ENCODE measurements at places on chromosomes 1 and 21.

DNA sequence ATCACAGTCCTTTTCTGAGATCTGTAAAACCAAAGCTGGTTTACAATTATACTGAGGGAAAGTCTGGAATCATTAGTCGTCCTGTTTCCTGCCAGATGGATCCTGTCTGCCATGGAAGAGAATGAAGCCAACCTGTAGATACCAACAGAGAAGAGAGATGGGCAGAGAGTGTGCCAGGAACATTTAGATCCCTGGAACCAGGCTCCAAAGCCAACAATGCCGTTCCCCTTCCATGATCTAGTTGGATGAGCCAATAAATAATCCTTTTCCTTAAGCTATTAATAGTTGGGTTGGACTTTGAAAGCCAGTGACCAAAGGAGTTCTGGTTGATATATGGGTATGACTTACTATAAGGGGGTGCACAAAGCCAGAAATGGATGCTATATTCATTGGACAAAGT lies 15.0 kb downstream of the CAPN8 start:
- DNase-seq: no peak

DNA sequence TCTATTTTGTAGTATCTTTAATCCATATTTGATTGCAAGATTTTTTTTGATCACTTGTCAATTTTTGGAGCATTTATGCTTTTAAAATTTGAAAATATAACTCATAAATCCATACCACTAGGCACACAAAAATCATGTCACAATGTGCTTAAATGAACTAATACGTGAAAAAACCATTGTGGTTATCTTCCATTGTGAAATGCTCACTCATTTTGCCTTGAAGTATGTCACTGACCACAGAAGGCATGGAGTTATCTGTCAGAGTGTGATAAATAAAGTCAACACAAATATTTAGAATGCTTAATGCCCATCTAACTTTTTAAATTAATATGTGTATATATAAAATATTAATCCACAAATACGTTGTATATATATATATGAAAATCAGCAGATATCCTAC lies 347.2 kb downstream of the PTPRC start:
- no peak for DNase-seq

- DNase-seq: peak; percentile 26
These were observed 49.6 kb downstream of the CD58 start for GRCh38 chr1:116521186-116521585.

GRCh38 chr21:34534522-34534921 lies 22.5 kb upstream of the KCNE1 start:
- no peak for DNase-seq

- no peak for DNase-seq
These were observed 28.3 kb downstream of the ALPL start for GRCh38 chr1:21537511-21537931.

DNA sequence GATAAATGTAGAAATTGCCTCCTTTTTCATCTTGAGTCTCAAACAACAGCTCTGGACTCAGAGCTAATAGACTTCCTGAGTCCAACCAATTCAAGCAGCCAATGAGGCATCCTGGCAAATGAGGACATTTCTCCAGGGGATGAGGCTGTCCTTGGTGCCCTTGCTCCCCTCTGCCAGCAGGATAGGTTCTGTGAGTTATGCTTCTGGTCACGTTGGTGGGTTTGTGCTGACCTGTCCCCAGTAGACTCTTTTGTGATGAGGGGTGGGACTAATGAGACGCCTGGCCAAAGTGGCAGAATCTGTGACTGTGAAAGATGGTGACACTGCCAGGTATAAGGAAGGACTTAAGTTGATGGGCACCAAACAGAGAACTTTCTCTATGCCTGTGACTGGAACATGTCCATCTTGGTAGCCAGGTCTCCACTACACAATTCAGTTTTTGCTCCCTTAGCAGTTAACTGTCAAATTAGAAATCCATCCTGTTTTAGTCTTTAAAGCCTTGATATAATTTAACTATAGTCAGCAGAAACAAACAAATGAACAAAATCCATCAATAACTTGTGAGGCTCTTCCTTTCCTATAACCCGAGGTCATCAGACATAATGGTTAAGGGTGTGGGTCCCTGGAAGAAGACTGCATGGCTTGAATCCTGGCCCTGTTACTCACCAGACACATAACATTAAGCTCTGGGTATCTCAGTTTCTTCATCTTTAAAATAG lies 35.7 kb upstream of the THEM4 start:
- no peak for DNase-seq

GRCh38 chr21:29454179-29454578 lies 155.5 kb downstream of the BACH1 start:
- DNase-seq: no peak

DNA sequence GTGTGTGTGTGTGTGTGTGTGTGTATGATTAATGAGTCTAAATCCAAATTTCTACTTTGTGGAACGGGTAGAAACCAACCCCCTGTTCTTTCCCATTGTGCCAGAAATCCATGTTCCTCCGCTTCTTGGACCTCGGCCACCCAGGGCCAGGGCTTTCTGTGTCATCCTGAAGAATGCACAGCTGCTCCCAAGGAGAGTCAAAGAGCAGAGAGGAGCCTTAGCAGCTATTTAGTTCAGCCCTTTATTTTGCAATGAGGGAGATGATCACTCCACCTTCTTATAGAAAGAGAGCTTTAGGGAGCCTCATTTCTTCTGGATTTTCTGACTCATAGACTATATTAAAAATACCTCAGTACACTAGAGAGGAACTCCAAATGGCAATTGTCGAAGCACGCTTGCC lies 489.3 kb upstream of the VAMP3 start:
- DNase-seq: no peak

- no peak for DNase-seq
These were observed 64.0 kb upstream of the EDEM3 start for GRCh38 chr1:184818646-184819045.

- DNase-seq: peak; percentile 43
These were observed 269.7 kb downstream of the LMO4 start for GRCh38 chr1:87598429-87598828.

GRCh38 chr1:194339471-194339870 lies 1153.1 kb upstream of the B3GALT2 start:
- peak; percentile 82 for DNase-seq
